ENCODE measurements at places on chromosomes 6 and 20.
A peak's percentile ranks its signal among the peaks of the same experiment; 100 is the strongest.

DNA sequence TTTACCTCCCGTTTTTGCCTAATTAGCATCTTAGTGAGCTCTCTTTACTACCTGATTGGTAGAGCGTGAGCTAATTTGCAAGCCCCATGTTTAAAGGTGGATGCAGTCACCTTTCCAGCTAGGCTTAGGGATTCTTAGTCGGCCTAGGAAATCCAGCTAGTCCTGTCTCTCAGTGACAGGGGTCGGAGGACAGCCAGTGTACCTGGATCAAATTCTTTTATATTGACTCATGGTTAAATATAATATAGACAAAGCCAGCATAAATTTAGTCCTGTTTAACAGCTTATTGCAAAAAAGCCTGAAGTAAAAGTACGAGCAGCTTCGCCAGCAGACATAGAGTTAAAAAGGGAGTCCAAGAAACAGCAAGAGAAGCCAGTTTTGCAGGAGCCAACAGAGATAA, 12.2 kb upstream of the GSTA3 start:
- DNase-seq: no peak

DNA sequence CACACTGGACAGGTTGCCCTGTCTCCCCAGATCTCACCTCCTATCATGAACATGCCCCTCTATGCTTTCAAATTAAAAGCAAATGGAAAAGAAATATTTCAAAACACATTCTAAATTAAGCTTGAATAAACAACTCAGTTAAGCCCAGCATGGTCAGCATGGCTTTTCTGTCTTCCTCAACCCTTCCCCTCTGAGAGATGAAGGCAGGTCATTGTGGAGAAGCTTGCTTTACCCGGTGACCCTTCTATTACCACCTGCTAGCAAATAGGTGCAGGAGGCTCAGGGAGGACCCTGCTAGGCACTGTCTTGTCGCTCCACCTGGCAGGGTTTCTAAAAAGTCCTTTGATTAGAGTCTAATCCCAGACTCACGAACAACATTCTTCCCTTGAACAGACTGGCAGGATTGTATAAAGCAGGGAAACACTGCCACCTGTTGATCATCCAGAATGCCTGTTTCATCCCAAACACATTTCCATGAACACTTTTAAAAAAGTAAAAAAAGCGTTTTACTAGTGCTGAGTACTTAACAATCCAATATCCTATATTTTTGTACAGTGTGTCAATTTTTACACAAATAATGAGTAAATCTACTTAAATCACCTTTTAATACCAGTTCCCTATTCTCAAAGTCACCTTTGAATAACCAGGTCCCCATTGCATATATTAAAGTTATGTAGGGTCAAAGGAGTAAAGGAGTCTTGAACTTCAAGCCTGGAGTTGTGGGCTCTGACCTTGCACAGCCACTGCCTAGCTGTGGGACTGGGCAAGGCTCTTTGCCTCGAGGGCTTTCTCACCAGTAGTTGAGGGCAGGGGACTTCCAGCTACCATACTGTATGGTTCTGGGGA, 75.5 kb downstream of the GPR6 start:
- DNase-seq: no peak

- peak; percentile 27 for DNase-seq
These were observed 8.8 kb upstream of the C20orf144 start for GRCh38 chr20:33653218-33653899.

DNA sequence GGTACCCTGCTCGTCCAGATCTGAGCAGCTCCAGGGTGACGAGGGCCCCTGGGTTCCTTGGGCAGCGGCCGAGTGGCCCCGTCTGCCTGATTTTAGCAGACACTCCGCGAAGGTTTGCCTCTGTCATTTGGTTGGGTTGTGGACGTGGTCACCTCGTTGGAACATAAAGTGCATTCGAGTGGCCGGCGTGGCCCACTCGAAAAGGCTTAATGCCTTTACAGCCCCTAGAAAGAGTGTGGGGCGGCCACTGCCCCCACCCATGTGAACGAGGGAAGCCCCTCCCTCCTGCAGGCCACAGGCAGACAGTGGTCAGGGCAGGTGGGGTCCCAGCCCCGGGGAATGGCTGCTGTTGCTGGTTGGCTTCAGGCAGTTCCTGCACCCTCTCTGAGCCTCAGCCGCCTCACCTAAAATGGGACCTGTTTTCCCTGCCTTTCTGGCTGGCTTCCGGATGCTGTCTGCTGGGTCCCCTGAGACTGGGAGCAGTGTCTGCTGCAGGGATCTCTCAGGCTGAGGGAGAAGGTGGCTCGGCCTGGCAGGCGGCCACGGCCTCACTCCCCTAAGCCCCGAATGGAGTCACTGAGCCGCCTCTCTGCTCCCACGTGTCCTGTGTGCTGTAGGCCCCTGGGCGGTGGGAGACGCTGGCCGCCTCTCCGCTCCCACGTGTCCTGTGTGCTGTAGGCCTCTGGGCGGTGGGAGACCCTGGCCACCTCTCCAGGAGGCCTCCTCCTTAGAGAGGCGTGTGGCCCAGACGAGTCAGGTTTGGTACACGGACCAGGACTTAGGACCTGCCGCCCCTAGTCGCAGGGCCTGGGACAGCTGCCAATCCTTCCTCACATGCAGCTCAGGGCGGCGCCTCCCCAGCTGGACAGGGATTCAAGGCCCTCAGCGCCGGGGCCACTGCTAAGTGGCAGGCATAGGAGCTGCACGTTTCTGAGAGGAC, 233.0 kb downstream of the ERMARD start:
- DNase-seq: no peak

DNA sequence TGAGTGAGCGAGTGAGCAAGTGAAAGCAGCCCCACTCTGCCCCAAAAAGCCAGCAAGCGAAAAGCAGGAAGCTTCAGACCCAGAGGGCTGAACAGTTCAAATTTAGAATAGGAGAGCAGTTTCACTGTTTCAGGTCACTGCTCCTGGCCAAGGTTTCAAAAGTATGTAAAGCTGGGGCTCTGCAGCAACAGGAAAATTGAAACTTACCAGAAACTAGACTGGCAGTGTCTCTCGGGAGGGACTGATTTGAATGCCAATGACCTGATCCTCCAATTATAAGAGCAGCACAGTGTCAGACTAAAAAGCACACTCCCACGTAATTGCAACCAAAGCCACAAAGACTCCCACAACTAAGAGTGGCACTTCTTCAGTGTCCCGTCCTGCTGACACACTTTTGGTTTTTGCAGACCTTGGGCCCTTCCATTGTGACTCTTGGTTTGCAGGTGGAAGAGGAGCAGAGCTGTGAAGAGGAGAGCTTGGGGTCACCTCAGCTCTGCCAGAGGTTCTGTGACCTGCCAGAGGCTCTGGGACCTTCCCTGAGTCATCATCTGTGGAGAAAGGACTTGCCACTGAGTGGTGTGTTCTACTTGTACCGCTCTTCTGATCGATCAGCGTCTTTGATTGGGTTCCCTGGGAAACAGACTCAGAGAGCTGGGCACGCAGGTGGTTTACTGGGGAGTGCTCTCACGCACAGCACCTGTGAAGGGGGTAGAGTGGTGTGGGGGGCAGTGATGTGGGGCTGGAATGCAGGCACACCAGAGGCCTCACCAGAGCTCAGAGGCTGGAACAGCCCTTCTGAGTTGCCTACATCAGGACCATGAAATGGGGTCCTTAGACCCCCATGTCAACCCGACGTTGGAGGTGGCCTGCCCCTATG, 52.7 kb upstream of the PTGIS start:
- DNase-seq: no peak

DNA sequence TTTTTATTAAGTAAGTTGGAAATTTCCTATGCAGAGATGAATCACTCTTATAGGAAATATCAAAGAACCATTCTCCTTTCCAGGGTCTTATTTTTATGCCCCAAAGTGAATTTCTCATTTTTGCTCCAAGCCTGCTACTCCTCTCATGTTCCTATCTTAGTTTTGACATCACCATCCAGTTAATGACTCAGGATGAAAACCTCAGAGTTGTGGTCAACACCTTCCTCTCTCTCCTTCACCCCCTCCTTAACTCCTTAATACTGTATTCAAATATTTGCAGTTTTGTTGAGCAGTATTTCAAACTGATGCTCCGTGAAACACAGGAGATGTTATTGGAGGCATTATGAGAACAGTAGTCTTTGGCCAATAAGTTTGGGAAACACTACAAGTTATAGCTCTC, 64.1 kb downstream of the NRN1 start:
- DNase-seq: no peak

- no peak for DNase-seq
These were observed 88.6 kb downstream of the PPP1R14C start for GRCh38 chr6:150231525-150231850.

DNA sequence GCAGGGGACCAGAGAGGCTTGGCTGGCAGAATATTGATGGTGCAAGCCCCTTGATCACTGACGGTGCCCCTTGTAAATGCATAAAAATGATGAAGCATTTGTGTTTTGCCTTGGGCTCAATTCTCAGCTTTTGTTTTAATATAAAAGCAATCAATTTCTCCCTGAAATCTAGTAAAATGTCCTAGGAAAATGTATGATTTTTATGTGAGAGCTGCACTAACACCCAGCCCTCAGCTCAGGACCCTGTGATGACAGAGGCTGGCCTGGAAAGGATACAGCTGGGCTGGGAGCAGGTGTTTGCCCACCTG, 84.7 kb upstream of the PHACTR3 start:
- no peak for DNase-seq

GRCh38 chr6:37547564-37548061, 47.9 kb upstream of the CCDC167 start:
- DNase-seq: no peak

DNA sequence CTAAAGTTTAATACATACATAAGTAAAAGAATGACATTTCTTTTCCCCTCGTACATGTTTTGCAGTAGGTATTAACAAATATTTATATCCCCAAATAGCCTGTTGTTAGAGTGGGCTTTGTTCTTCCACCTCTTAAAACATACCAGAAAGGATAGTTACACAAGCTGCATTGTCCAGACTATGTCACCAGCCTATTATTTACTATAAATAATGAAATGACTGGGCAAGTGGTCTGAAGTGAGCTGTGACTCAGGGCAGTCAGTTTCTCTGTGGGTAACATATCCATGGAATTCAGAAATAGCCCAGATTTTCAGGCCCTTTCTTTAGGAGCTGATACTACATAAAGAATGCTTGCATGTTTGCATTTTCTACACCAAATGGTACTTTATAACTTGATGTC, 60.1 kb downstream of the FUT9 start:
- DNase-seq: no peak

DNA sequence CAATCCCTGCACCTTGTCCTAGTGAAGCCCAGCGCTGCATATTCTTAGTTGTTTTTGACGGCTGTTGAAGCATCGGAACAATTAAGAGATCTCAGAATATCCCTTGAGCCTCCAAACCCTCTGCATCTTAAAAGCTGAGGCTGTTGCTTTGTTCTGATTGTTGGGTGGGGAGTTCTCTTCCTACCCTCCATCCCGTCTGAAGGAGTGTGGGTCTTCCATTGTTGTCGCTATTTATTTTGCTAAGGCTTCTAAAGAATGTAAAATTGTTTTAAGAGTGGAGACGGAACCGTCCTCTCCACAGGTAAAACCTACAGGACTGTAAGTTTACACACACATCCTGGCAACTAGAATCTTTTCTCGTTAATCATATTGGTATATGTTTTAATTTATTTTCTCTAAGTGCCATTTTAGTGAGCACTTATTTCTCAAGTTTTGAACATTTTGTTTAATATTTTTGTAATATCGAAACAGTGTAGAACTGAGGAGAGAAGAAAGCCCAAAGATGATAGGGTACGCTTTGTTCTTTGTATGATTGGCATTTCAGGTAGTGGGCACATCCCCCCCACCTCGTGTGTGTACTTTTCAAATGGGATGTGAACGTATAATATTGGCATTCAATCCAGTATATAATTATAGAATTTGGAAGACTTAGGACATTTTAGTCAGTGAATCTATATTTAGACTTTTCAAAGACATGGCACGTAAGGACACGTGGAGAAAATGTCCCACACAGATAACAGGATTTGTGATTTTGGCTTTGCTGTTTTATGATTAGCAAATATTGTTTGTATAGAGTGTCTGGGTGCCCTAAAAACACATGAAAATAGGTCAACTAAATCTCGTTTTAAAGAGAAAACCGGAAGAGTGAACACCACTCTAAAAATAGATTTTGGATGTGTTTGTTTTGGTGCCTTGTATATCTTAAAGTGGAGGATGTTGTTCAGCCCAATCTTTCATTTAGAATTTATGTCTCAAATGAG, 1.3 kb downstream of the RNF146 start:
- no peak for DNase-seq

GRCh38 chr20:36094497-36094896, 60.0 kb upstream of the EPB41L1 start:
- no peak for DNase-seq

GRCh38 chr6:43916924-43917877, 147.2 kb downstream of the VEGFA start:
- DNase-seq: no peak

GRCh38 chr20:1415667-1416468, 23.0 kb upstream of the FKBP1A start:
- no peak for DNase-seq

- no peak for DNase-seq
These were observed 60.0 kb downstream of the PTPN1 start for GRCh38 chr20:50569864-50570836.

- DNase-seq: no peak
These were observed 85.4 kb downstream of the HFE start for GRCh38 chr6:26172608-26172968.
